ENCODE measurements at places on chromosomes 5 and 9. TPM values are rescaled to one million over a fixed set of nuclear protein-coding genes. Genes with fewer than 3 reads are reported as not detected.

DNA sequence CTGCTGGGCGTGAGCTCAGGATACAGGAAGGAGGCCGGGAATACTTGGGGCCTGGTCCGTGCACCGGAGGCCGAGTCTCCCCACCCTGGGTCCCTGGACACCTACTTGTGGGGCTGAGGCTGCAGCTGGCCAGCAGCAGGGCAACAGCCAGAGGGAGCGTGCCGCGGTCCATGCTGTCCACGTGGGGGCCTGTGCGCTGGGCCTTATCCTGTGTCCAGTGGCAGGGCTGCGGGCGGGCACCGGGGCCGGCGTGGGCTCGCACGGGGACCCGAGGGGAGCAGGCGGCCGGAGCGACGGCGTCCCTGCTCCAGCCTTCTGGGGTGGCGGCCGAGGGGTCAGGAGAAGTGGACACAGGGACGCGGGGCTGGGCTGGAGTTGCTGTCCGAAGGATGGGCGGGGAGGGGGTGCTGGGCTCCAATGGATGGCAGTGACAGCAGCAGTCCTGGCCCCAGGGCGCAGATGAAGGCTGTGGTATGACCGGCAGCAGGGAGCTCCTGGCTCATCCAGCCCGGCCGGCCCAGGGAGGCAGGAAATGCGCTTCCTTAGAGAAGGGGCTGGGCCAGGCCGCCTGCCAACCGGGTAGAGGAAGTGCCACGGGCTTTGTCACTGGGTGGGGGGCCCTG, at the start of gene ENG:
Gene ENG, minus strand, starts transcription at position 475 of the 623 bp plus-strand sequence. Its CDS starts 303 bp downstream, at position 172.
- no peaks in the 10 kb centered on the region for H3K36me3 ChIP-seq
- no peaks in the 10 kb centered on the region for H3K27me3 ChIP-seq
- DNase-seq: peak; percentile 76
- H3K4me1 ChIP-seq: peaks cover 2% of the 10 kb centered on the region
- peak within 1 kb of the TSS; percentile 30 for H3K27ac ChIP-seq
- H3K4me3 ChIP-seq: peak within 1 kb of the TSS; percentile 58

DNA sequence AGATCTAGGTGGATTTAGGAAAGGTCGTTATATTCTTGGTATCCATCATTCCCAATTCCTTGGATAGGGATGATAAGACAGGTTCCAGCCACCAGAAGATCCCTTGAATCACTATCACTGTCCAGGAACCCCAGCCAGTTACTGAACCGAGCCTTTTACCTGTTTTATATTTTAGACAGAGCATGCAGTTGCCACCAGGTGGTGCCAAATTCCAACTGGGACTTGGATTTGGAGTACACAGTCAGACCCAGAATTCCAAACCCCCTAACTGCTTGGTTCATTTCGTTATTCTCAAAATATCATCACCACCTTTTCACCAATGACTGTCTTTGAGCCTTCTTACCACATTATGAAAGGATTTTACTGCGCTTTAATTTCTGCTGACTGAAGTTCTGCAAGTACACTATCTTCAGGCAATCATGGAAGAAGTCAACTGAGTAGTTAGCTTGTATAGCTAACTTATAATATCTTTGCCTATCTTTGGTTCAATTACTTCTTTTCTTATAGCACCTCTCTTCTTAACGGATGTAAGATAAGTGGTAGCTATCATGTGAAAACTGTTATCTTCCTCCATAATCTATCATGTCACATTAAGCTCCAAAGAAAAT, 191.8 kb downstream of the PRR16 start:
- H3K27ac ChIP-seq: no peak overlapping the region
- no peak for DNase-seq
- H3K36me3 ChIP-seq: no peaks in the 10 kb centered on the region
- no peaks in the 10 kb centered on the region for H3K4me1 ChIP-seq

- no peaks in the 10 kb centered on the region for H3K36me3 ChIP-seq
- no peak overlapping the region for H3K4me3 ChIP-seq
- H3K4me1 ChIP-seq: no peaks in the 10 kb centered on the region
- H3K27me3 ChIP-seq: no peaks in the 10 kb centered on the region
- peak; percentile 19 for DNase-seq
Measured at GRCh38 chr5:132026516-132027008, 15.1 kb upstream of the ACSL6 start.

DNA sequence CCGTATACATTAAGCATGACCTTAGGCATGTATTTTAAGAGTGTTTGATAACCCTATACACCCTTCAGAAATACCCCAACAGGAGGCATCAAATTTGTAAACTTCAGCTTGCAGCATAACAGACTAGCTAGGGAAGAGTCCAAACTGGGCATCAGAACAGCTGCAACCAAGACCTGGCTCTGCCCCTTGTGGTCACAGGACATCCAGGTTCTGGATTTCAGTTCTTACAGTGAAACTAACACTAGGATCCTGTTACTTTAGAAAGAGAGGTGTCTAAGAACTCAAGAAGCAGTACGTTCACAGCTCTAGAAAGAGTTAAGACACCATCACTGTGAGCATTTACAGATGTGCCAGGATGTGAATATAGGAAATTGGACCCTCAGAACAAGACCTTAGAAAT, 229.8 kb downstream of the BNC2 start:
- no peak overlapping the region for H3K4me3 ChIP-seq
- H3K4me1 ChIP-seq: no peaks in the 10 kb centered on the region
- H3K36me3 ChIP-seq: no peaks in the 10 kb centered on the region
- no peak for DNase-seq
- H3K27me3 ChIP-seq: no peaks in the 10 kb centered on the region

GRCh38 chr9:89408628-89409101, 89.2 kb downstream of the SEMA4D start:
- no peaks in the 10 kb centered on the region for H3K27me3 ChIP-seq
- no peak overlapping the region for H3K4me3 ChIP-seq
- no peak overlapping the region for H3K27ac ChIP-seq
- no peaks in the 10 kb centered on the region for H3K4me1 ChIP-seq
- H3K36me3 ChIP-seq: no peaks in the 10 kb centered on the region

GRCh38 chr5:147878066-147878759, at the start of gene SCGB3A2:
Gene SCGB3A2 (plus strand): TSS chr5:147878711. CDS start chr5:147878804, 93 bp downstream.
- no peak for DNase-seq
- H3K4me1 ChIP-seq: no peaks in the 10 kb centered on the region
- no peak within 1 kb of the TSS for H3K4me3 ChIP-seq
- H3K36me3 ChIP-seq: no peaks in the 10 kb centered on the region

DNA sequence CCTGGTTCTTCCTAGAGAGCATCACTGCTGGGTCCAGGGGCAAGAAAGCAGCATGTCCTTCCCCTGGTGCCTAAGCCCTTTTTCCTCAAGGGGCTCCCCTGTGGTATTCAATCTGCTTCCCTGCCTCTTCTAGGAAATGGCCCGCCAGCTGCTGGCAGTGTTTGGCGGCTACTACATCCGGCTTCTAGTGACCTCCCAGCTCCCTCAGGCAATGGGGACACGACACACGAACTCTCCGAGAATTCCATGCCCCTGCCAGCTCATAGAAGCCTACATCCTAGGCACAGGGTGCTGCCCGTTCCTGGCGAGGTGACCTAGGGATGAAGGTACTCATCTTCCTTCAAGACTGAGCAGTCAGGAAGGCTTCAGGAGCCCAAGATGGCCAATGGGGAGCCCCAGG, 14.6 kb downstream of the TEX53 start:
- H3K27me3 ChIP-seq: no peaks in the 10 kb centered on the region
- H3K4me1 ChIP-seq: no peaks in the 10 kb centered on the region
- H3K4me3 ChIP-seq: no peak overlapping the region
- no peak overlapping the region for H3K27ac ChIP-seq
- H3K36me3 ChIP-seq: peaks cover 7% of the 10 kb centered on the region

- no peak overlapping the region for H3K4me3 ChIP-seq
- no peak for DNase-seq
- no peak overlapping the region for H3K27ac ChIP-seq
- no peaks in the 10 kb centered on the region for H3K36me3 ChIP-seq
Measured at GRCh38 chr9:117407436-117408022, 7.3 kb downstream of the ASTN2 start.

DNA sequence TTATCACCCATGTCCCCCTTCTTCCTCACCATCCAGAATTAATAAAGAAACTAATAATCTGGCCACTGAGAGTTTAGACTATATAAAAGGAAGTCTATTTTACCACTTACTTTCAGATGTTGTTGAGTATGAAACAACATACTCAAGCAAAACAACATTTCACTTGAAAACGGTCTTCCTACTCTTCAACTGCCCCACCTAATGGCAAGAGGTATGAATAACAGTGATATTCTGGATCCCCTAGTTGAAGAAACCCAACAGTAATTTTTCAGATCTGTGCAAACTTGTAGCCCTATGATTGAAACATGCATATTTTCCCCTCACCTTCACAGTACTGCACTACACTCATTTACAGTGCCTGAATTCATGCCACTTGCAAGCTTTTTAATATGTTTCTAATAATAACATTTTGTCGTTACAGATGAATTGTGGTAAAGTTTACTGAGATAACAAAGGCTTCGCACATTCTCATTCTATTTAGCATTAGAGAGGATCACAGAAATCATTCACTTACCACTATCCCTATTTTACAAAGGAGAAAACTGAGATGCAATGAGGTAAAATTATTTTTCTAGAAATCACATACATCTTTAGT, 267.9 kb upstream of the PDE4D start:
- no peak for DNase-seq
- H3K27ac ChIP-seq: no peak overlapping the region
- no peaks in the 10 kb centered on the region for H3K27me3 ChIP-seq
- no peak overlapping the region for H3K4me3 ChIP-seq
- H3K36me3 ChIP-seq: no peaks in the 10 kb centered on the region

The FBP1 gene
- 181 TPM for total RNA-seq

The ATP10B gene
- total RNA-seq: 0.51 TPM

The ROR2 gene
- 0.12 TPM for total RNA-seq

The PLAC8L1 gene
- total RNA-seq: not detected

The HTR1A gene
- total RNA-seq: not detected

The SLC4A9 gene
- not detected for total RNA-seq

The PRRX2 gene
- total RNA-seq: not detected

The AHRR gene
- 0.22 TPM for total RNA-seq

The PIP5KL1 gene
- total RNA-seq: not detected

The IRX1 gene
- total RNA-seq: not detected

All from right lobe of liver (tissue), 6 donors.